Activated T-cell treated with anti-CD3 and anti-CD28 coated beads, Interleukin-2, amount 50 U/mL, for 72 hours (primary cell): ENCODE measurements at places on chromosomes 1 and 21. TPM values are rescaled to one million over a fixed set of nuclear protein-coding genes. Genes with fewer than 3 reads are reported as not detected.

- no peak overlapping the region for H3K27ac ChIP-seq
- peaks cover 12% of the 10 kb centered on the region for H3K27me3 ChIP-seq
- no peak overlapping the region for H3K4me3 ChIP-seq
- H3K4me1 ChIP-seq = no peaks in the 10 kb centered on the region
Observed at GRCh38 chr1:219900201-219900600, 28.2 kb downstream of the SLC30A10 start.

The LCE3D gene
- total RNA-seq = not detected

DNA sequence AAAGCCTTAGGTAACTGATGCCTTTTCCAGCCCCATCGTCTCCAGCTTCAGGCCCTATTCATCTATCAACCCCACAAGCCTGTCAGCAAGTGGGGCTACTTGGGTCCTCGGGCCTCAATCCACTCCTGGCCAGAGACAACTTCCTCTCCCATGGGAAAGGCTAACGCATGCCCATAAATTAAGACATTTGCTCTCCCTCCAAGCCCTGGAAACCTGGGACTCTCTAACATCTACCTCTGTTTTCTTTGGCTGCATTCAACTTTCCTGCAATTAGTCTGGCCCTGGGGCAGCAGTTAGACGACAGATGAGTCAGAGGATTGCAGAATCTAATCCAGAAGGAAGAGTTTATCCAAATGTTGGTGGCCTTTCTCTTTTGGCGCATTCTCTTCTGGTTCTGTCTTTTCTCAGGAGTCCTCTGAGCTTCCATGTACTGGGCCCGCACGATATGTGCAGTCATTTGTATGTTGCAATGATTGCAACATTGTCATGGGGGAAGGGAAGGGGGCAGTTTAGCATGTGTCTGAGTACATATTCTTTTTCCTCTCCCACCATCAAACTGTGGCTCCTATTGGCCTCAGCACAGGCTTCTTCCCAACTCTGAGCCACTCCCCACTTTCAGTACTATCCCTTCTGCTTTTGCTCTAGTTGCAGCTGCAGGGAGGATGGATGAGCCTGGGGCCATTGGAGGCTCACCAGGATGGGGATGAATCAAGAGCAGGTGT, 54.4 kb downstream of the NAV1 start:
- no peaks in the 10 kb centered on the region for H3K4me1 ChIP-seq
- H3K27ac ChIP-seq = no peak overlapping the region
- no peaks in the 10 kb centered on the region for H3K27me3 ChIP-seq
- H3K36me3 ChIP-seq = no peaks in the 10 kb centered on the region

DNA sequence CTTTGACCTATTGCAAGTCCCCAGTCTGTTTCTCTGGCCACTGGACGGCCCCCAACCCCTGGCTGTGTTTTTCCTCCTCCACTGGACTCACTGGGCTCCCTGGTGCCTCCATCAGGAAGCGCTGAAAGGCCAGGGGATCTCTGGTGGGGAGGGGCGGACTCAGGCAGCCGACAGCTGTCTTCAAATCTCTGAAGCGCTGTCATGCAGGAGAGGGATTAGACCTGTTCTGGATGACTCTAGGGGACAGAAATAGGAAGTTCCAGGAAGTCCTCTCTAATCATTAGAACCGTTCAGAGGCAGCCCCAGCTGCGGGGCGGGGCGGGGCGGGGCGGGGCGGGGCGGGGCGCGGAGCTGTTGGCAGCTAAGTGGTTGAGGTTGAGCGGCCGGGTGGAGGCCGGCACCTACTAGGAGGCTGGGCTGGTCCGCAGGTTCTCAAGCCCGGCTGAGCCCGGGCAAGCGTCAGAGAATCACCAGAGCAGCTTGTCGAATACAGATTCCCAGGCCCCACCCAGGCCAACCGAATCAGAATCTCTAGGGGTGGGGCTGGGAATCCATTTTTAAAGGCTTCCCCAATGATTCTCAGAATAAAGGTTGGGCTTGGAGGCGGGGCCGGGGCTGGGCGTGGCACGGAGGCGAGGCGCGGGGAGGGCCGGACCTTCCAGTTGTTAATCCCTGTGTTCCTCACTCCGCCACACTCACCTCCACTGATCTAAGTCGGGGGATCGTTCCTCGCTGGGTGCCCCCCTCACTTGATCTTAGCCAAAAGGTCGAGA, 11.4 kb upstream of the PHLDA3 start:
- H3K36me3 ChIP-seq = no peaks in the 10 kb centered on the region
- peaks cover 15% of the 10 kb centered on the region for H3K27me3 ChIP-seq
- H3K4me3 ChIP-seq = peak overlapping the region; percentile 82
- DNase-seq = peak; percentile 69

DNA sequence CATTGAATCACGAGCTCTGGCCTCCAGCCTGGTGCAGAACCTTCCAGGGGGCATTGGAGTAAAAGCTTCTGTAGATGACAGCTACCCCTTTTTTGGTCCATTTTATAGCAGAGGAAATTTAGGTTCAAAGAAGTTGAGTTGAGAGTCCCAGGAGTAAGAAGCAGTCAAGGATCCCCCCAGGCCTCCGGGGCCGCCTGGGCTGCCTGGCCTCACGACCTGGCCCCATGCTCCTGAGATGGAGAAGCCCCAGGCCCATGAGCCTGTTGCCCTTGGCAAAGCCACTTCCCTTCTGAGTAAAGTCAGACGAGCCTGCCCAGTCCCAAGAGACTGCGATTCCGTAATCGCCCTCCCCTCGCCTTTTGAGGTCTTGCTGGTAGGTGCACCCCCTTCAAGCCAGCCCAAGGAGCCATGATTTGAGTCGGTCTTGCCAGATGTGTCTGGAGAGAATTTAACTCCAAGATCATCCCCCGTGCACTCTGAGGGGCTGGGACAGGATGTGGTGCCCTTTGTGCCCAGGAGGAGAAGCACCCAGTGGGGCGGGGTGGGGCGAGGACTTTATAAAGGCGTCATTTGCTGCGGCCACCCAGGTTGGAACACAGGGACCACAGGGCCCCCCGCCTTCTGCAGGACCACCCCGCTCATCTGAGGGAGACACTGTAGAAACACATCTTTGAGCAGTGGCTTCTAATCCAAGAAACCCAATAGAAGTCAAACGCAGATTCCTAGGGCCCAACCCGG, 30.1 kb downstream of the PDE9A start:
- peak overlapping the region; percentile 87 for H3K4me3 ChIP-seq
- H3K36me3 ChIP-seq = peaks cover 4% of the 10 kb centered on the region
- peak; percentile 46 for DNase-seq
- H3K27ac ChIP-seq = peak overlapping the region; percentile 91
- peaks cover 53% of the 10 kb centered on the region for H3K4me1 ChIP-seq
- H3K27me3 ChIP-seq = no peaks in the 10 kb centered on the region

GRCh38 chr1:4725416-4725815, 71.0 kb downstream of the AJAP1 start:
- H3K4me1 ChIP-seq = no peaks in the 10 kb centered on the region
- no peak for DNase-seq
- H3K27ac ChIP-seq = no peak overlapping the region
- no peaks in the 10 kb centered on the region for H3K36me3 ChIP-seq

The GSTM4 gene
- 31.1 TPM for total RNA-seq

- no peaks in the 10 kb centered on the region for H3K27me3 ChIP-seq
- H3K36me3 ChIP-seq = peaks cover 7% of the 10 kb centered on the region
- peak; percentile 48 for DNase-seq
- H3K4me3 ChIP-seq = no peak overlapping the region
- H3K4me1 ChIP-seq = peaks cover 6% of the 10 kb centered on the region
Observed at GRCh38 chr1:7975212-7975865, 13.8 kb downstream of the PARK7 start.
